Glomerular endothelial cell (primary cell): ENCODE measurements at places on chromosomes 5 and 9. TPM values are rescaled to one million over a fixed set of nuclear protein-coding genes. Genes with fewer than 3 reads are reported as not detected.

The ZFP37 gene
- 0.64 and 1.1 TPM in 2 replicates for total RNA-seq

The ARID3C gene
- total RNA-seq: 0.29 TPM in 1 of 2 replicates, not detected in the other

The SLC6A3 gene
- total RNA-seq: not detected in 2 replicates

The SPATA9 gene
- not detected in 2 replicates for total RNA-seq

The PCDHB8 gene
- 0.34 and 0.88 TPM in 2 replicates for total RNA-seq

The DND1 gene
- 0.29 and 1.1 TPM in 2 replicates for total RNA-seq

The IL7R gene
- total RNA-seq: 0.82 and 6.0 TPM in 2 replicates

The IL4 gene
- not detected in 2 replicates for total RNA-seq

The DMRT2 gene
- total RNA-seq: not detected in 2 replicates

The KIF12 gene
- 0.70 and 5.3 TPM in 2 replicates for total RNA-seq

The QRFP gene
- not detected in 2 replicates for total RNA-seq

The PCDHGA4 gene
- total RNA-seq: 5.7 and 9.2 TPM in 2 replicates
